ENCODE measurements at places on chromosomes 12 and 14.

- no peak for DNase-seq
These were observed 134.4 kb downstream of the KITLG start for GRCh38 chr12:88445705-88446394.

GRCh38 chr14:104436047-104436591 is 143.4 kb upstream of the C14orf180 start:
- no peak for DNase-seq

GRCh38 chr14:77659831-77660230 is 43.4 kb upstream of the SPTLC2 start:
- no peak for DNase-seq

- no peak for DNase-seq
These were observed 390.1 kb upstream of the PDE3A start for GRCh38 chr12:19978193-19978592.

- DNase-seq = no peak
These were observed 44.4 kb downstream of the ARHGAP5 start for GRCh38 chr14:32121536-32121935.

DNA sequence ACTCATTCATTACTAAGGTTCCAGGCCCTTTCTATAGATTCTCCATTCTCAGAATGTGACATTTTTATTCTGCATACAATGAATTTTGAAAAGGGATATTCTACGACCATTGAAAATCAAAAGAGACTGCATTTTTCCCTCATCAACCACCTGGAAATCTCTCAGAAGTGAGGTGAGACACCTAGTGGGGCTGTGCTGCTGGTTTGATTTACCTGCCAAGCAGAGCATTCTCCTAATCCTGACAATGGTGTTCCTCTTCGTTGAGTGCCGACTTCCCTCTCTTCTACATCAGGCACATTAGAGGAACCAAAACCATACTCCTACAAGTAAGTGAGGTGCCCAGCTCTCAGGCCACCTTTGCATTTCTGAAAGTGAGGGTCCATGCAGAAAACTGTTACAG is 14.9 kb downstream of the CKB start:
- DNase-seq = no peak

DNA sequence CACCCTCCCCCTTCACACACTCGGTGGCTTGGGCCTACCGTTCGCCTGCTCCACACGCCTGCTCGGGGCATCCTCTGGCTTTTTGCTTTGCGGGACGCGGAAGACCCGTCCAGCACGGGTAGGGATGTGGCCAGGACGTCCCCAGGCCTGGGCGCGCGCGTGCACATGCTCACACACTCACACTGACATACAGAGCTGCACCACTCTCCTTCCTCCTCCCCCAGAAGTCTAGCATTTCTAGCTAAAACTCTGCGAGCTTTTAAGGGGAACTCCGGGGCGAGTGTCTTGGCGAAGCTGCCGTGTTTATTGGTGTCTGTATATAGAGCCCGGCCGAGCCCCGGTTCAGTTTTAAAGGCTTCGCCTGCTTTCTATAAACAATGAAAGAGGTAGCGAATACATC is 5.0 kb downstream of the TBX5 start:
- DNase-seq = no peak

GRCh38 chr12:110780448-110780847 is 37.8 kb upstream of the PPP1CC start:
- peak; percentile 37 for DNase-seq

DNA sequence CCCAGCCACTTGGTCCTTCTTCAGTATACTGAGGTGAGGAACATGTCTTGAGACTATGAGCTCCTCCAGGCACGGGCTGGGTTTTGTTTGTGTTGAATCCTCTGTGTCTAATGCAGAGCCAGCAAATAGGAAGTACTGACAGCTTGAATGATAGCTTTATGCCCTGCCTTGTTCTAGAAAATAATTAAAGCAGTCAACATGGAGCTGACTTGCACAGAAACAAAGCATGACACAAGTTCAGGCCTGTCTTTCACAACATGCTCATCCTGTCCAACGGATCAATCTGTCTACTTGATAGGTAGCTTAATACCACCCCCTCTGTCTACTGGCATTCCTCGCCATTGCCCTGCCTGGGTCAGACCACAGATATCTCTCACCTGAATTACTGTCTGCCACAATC is 140.9 kb downstream of the ESRRB start:
- DNase-seq = no peak

GRCh38 chr12:121452340-121452984 is 52.5 kb downstream of the RNF34 start:
- no peak for DNase-seq

DNA sequence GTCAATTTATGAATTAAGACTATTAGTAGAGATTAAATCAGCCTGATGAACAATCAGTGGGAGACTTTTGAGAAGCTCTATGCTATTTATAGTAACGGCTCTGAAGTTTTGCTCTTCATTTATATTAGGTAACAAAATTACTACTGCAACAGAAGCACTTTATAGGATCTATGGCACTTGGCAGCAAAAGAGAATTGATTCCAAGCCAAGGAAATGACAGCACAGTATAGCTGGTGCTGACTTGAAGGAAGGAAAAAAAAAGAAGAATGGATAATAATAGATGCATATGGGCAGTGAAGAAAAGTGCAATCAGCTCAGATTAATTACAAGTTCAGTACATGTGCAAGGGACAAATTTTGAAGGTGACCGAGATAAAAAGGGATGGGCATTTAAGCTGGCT is 228.2 kb upstream of the PPFIA2 start:
- DNase-seq = no peak

DNA sequence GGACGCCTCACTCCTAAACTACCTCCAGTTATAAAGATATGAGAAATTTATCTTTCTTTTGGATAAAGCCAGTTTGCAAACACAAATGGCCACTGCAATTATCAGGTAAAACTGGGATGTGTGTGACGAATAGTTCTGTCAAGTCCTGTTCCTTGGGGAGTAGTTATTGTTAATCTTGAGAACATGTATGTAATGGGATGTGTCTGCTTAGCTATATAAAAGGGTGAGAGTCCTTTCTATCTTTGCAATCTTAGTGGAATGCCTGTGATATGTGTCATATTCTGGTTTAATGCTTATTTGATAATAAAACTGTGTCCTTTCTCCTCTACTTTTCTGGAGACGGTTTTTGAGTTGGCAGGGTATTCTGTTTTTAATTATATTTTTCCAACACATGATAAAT is 56.1 kb upstream of the PKP2 start:
- no peak for DNase-seq

DNA sequence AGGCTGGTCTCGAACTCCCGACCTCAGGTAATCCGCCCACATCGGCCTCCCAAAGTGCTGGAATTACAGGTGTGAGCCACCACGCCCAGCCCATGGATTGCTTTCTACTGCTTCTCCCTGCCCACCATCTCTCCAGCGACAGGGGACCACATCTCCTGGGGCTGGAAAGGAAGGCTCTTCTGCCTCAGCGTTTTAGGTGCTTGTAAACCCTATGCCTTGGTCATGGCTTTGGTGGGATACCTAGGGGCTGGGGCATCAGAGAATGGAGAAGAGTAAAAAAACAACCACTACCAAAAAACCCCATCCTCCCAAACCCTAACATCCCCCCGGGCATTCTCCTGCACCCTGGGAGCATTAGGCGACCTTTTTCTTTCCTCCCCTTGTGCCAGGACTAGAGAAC is 1.1 kb upstream of the TMEM121 start:
- no peak for DNase-seq

DNA sequence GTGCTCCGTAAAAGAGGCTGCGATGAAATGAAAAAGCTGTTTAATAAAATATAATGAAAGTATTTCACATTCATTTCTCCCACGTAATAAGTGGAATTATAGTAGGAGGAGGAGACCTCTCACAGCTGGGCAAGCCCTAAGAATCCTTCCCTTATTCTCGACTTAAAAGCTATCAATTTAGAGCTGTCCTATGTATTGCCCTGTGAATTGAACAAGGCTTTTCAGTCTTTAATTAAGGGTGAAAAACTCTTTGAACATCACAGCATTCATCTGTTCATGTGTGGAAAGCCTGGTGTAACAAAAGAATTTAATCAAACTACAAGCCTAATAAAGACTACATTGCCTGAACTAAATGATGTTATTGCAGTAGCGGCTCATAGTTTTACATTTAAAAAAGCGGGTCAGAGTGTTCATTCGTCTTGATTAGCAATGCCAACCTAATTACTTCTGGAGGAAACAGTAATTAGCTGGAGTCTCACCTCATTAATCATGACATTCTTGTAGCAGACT is 142.0 kb downstream of the ETNK1 start:
- no peak for DNase-seq

- DNase-seq = no peak
These were observed 404.0 kb upstream of the ATP2B1 start for GRCh38 chr12:90112666-90113065.

DNA sequence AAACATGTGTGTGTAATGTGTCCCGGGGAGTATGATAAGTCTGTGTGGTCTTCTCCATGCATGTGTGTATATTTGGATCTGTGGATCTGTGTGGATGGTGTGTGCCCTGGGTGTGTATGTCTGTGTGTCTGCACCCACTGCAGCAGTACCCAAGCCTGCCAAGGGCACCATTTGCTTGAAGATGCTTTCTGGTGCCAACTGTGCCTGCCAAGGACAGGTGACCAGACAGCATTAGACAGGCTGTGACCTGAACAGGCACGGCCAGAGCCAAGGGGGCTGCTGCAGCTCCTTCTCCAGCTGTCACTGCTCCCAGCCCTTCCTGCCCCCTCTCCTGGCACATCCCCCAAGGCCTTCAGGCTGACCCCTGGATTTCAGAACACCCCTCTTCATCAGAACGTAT is 35.0 kb downstream of the DTX1 start:
- DNase-seq = no peak

- no peak for DNase-seq
These were observed 63.4 kb upstream of the SLCO1C1 start for GRCh38 chr12:20631711-20632110.

GRCh38 chr14:69841656-69842055 is 37.6 kb upstream of the SMOC1 start:
- no peak for DNase-seq

DNA sequence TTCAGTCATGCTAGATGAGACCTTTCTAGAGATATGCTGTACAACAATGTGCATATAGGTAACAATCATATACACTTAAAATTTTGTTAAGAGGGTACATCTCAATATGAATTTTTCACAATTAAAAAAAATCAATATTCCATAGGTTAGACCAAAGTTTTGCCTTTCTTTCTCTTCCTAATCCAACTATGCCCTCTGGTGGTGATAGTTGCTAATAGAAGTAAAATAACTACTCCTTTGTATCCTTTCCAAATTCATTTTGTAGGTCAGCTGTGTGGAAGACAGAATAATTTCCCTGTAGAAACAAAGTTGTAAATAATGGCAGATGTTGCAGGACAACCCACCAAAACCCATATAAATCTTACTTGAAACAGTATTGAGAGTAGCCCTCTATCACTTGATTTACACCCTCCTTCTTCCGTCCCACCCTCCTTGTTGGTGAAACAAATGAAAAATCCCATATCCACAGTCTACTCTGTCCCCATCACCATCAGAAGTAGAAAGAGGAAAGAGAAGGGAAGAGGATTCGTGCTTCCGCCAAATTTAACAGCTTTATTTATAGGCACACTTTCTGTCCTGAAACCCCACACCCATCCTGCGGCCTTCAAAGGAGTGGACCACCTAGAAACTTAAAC is 34.2 kb upstream of the KICS2 start:
- no peak for DNase-seq

DNA sequence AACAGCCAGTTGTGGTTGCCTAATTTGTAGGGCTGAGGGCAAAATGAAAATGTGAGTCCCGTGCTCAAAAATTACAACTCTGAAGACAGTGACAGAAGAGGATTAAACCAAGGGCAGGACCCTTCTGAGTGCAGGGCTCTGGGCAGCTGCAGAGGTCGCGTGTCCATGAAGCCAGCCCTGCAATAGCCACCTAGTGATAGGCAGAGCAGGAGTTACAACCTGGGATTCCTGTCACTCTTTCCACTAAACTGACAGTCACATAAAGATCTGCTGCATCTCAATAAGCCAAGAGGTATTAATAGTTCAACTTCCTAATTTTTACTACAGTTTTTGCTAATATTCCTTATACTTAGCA is 94.1 kb downstream of the SLC2A13 start:
- DNase-seq = no peak
